ENCODE measurements at places on chromosomes 2 and 18. TPM values are rescaled to one million over a fixed set of nuclear protein-coding genes. Genes with fewer than 3 reads are reported as not detected.

Gene TRAF3IP1
- 8.5 TPM for total RNA-seq

Gene TMEM37
- not detected for total RNA-seq

Gene OXER1
- total RNA-seq = 0.14 TPM

Gene CAPN14
- total RNA-seq = 0.64 TPM

Gene SIGLEC15
- not detected for total RNA-seq

Gene REG1A
- total RNA-seq = not detected

Gene ANTXR1
- total RNA-seq = not detected

Gene VIT
- not detected for total RNA-seq

Gene CWC22
- total RNA-seq = 25.3 TPM

Gene SERPINB3
- not detected for total RNA-seq

Gene MC2R
- total RNA-seq = not detected

Gene CERKL
- not detected for total RNA-seq

Gene EML6
- total RNA-seq = 0.16 TPM

Gene UCN
- 1.5 TPM for total RNA-seq

Gene PDE6D
- 28.0 TPM for total RNA-seq
